ENCODE measurements at places on chromosomes 13 and 19. TPM values are rescaled to one million over a fixed set of nuclear protein-coding genes. Genes with fewer than 3 reads are reported as not detected.

FXYD1 gene
- total RNA-seq = 20.4 TPM

ALOX5AP gene
- 0.64 TPM for total RNA-seq

SSBP4 gene
- 107 TPM for total RNA-seq

ZNF626 gene
- total RNA-seq = 13.8 TPM

SYNGR4 gene
- total RNA-seq = not detected

CYP4F8 gene
- not detected for total RNA-seq

SOX21 gene
- not detected for total RNA-seq

ZNF528 gene
- total RNA-seq = 6.6 TPM

LMTK3 gene
- 0.26 TPM for total RNA-seq

CTXN1 gene
- total RNA-seq = 7.1 TPM

ZNF414 gene
- total RNA-seq = 12.1 TPM

SLC10A2 gene
- total RNA-seq = not detected

HSD11B1L gene
- total RNA-seq = 13.3 TPM

CD79A gene
- 0.64 TPM for total RNA-seq

C13orf42 gene
- not detected for total RNA-seq

MPV17L2 gene
- 39.2 TPM for total RNA-seq

MTMR6 gene
- 25.6 TPM for total RNA-seq

PLPPR3 gene
- total RNA-seq = 1.7 TPM

FNDC3A gene
- 35.3 TPM for total RNA-seq

C5AR2 gene
- total RNA-seq = under 0.01 TPM

KRTDAP gene
- total RNA-seq = not detected

RNF113B gene
- not detected for total RNA-seq

TECR gene
- 84.4 TPM for total RNA-seq

NLRP7 gene
- total RNA-seq = not detected

TMPRSS9 gene
- 0.26 TPM for total RNA-seq

PODNL1 gene
- 1.7 TPM for total RNA-seq

OVOL3 gene
- total RNA-seq = not detected

TEX26 gene
- not detected for total RNA-seq

FREM2 gene
- total RNA-seq = 0.16 TPM

RXFP2 gene
- not detected for total RNA-seq

ANGPTL4 gene
- total RNA-seq = 82.0 TPM

TRMT1 gene
- 35.6 TPM for total RNA-seq

ZNF808 gene
- 8.5 TPM for total RNA-seq

MLNR gene
- not detected for total RNA-seq

GPR12 gene
- not detected for total RNA-seq

ERICH6B gene
- total RNA-seq = not detected

ERCC1 gene
- 114 TPM for total RNA-seq

SLC7A9 gene
- total RNA-seq = not detected

HCST gene
- not detected for total RNA-seq

VSTM2B gene
- total RNA-seq = not detected

ZNF419 gene
- 14.4 TPM for total RNA-seq

OR4F17 gene
- total RNA-seq = not detected

BEST2 gene
- total RNA-seq = 1.8 TPM
